ENCODE measurements at places on chromosomes 4 and X.

DNA sequence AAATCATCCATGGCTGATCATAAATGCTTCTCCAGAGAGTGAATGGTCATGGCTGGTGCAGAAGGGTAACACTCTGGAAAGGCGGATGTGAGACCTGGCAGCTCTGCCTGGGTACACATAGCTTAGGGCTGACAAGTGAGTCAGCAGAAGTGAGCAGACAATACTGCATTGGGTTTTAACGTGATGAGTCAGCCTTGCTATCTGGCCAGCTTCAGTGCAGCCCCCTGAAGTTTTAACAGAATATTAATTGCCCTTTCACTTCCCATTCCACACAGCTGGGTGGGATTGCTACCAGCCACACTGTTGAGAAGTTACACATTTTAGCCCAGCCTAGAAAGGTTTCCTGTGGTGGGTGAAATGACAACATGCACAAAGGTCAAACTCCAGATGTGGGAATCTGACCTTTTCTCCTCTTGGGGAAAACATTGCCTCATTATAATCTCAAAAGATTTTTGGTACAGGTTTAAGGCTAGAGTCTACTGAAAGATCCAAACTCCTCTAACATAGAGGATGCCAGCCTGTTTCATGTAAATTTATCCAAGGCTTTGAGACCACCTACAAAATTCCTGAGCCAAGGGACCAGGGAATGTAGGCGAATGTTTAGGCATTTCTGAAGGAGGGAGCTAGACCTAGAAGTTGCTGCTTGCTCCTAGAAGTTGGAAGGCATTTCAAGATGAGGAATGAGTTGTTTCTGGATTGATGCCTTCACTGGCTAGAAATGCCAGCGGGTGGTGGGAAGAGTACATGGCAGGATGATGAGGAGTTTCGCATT is 230.3 kb upstream of the PGRMC2 start:
- DNase-seq: no peak

- DNase-seq: peak; percentile 24
Observed at GRCh38 chr4:66187175-66187720, 517.0 kb upstream of the EPHA5 start.

DNA sequence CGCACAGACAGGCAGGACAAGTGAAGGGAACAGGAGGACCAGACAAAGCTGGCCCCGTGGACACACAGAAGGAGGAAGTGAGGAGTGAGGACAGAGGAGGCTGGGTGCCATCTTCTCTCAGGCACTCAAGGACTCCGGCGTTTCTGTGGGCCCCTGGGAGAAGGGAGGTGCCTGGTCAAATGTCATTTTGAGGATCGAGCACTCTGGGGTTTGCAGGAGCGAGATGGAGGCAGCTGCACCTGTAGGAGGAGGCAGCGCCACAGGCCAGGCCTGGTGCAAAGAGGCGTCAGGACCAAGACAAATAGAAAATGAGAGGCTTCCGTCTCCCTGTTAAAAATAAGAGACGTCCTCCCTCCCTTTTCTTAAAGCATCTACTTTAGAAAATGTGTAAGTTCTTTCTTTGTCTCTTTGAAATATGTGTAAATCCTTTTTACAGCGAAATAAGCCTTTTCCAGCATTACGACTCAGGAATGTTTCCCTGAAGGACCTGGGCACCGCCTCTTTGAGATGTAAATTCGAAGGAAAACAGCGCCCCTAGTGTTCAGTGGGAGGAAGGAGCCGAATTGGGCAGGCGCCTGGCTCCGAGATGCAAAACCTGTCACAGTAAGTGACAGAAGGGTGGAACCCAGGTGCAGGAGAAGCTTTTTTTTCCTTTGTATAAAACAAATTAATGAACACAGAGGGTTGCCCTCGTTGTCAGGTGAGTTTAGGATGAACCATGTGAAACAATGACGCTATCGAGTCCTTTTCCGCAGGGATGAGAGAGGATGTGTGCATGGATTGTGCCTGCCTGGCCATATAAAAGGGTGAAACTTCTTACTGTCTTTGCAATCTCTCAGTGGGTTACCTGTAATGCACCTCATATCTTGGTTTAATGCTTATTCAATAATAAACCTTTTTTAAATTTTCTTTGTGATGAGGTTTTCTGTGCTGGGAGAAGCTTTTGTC is 1.4 kb upstream of the C4orf50 start:
- peak; percentile 4 for DNase-seq

DNA sequence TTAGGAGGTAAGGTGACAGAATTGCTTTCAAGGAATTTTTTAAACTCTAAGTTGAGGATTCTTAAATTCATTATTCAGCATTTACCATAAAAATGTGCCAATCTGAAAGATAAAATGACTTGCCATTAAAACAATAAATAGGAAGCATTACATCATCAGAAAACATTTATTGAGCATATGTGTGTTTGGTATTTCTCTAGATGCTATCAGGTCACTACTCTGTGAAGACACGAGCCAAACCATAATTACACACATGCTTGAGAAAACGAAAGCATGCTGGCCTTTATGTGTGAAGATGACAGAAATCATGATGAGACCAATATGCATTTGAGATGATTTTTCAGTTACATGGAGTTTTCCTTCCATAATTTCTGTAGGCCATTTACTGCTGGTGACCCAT is 12.3 kb upstream of the IL21 start:
- no peak for DNase-seq

DNA sequence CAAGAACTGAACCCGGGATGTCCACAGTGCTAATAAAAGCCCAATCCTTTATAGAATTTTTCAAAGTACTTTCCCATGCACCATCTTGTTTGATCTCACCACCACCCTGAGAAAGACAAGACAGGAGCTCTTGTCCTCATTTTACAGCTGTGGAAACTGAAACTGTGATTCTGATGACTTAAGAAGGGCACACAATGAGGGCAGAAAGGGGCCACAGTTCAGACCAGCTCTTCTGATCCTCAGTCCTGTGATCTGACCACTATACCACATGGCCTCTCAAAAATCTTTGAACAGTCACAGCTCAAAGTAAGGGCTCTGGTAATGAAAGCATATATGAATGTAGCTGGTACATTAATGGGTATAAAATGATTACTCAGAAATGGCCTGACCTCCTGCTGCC is 127.3 kb upstream of the CPEB2 start:
- DNase-seq: no peak

DNA sequence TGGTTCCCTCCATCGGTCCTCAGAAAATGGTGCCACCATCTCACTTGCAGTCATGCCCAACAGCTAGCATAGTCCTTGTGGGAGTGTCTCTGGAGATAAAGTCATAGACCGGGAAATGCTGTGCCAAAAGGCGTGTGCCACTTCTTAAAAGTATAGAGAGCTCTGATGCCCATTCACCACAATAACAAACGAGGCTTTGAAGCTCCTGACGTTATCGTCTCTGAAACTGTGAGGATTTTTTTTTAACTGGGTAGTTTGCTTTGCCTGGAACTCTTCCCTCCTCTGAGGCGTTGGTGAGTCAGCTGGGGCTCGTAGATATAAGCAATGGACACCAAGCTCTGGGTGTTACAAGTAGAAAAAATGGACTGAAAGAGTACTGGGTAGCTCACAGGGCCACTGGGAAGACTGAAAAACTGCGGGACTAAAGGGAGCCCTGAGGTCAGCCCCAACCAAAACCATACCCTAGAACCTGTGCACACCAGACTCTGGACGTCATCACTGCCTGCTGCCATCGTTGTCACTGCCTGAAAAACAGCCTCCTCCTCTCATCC is 89.4 kb upstream of the TRIM2 start:
- DNase-seq: no peak

- DNase-seq: no peak
Observed at GRCh38 chr4:127852661-127853060, 28.0 kb upstream of the PLK4 start.

GRCh38 chr4:70533211-70533610 is 14.8 kb downstream of the AMTN start:
- no peak for DNase-seq

DNA sequence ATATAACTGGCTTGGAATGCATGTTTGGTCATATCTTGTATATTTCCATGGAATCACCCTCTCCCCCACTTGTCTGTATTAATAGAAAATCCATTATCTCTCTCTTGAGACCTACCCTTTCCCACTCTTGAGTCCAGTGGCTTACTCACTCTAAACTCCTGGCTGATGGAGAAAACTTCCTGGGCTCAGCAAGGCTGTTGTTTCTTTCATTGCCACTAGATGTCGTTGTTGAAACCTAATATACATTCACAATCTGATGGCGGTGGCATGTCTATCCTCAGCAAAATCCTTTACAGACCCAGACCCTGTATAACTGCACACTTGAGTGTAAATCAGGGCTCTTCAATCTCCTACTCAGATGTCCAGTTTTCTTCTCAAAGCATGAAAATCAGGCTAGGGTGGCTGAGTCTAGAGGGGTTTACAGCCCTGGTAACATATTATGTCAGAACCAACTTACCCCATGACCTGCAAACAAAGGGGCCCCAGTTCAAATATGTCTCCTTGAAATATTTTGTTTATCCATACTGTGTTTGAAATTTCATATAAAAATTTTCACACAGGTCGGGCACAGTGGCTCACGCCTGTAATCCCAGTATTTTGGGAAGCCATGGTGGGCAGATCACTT is 70.0 kb upstream of the FAM241A start:
- no peak for DNase-seq

DNA sequence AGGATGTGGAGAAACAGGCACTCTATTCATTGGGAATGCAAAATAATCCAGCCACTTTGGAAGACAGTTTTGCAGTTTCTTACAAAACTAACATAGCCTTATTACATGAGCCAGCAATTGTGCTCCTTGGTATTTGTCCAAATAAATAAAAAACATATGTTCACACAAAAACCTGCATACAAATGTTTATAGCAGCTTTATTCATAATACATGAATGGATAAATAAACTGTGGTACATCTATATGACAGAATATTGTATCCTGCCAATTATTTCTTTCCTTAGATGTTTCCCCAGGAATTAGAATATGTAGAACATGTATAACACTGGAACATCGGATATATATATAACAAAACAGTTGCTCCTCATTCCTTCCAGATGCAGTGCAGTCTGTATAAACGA is 57.7 kb upstream of the VEGFC start:
- no peak for DNase-seq

GRCh38 chr4:7756561-7757355 is 182.9 kb downstream of the AFAP1 start:
- DNase-seq: no peak

GRCh38 chrX:46695491-46695890 is 63.4 kb downstream of the SLC9A7 start:
- DNase-seq: no peak

- no peak for DNase-seq
Observed at GRCh38 chrX:19852014-19853005, 35.1 kb downstream of the SH3KBP1 start.

All from NCI-H2107 (cell line).